Effector memory CD4-positive, alpha-beta T cell (primary cell): ENCODE measurements at places on chromosomes 12 and 14.

DNA sequence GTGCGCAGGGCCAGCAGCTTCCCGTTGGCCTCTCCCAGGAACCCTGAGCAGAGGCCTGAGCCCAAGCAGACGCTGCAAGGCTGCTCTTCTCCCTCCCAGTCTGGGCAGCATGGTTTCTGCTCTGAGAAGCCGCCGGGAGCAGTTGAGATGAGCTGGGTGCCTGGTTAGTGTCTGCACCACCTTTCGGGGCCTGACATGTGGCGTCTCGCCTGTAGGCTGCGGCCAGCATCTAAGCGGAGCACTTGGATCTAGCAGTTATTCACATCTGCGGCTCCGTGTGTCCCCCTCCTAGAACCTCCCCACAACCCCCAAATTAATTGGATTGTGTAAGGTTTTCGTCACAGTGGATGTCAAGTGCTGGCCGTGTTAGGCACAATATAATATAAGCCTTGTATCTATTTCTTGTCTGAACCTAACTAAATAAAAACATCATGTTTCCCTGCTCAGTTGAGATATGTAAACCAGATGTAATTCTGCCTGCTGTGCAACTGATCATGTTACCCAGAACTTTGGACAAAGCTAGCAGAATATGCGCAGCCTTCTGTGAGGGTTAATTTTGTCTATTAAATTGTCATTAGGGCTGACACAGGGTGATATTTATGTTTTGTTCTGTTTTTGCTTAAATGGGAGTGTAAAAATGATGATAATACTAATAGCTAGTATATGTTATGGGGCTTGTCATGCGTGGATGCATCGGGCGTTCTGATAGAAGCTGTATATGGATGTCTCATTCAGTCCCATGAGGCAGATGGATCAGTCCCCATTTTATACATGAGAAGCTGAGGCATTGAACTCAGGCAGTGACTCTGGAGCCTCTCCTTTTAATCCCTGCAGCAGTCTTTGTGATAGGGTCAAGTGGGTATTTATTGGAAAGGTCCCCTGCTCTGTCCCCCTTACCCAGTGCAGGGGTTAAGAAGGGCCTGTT is 45.8 kb downstream of the ELK3 start:
- DNase-seq, result no peak

DNA sequence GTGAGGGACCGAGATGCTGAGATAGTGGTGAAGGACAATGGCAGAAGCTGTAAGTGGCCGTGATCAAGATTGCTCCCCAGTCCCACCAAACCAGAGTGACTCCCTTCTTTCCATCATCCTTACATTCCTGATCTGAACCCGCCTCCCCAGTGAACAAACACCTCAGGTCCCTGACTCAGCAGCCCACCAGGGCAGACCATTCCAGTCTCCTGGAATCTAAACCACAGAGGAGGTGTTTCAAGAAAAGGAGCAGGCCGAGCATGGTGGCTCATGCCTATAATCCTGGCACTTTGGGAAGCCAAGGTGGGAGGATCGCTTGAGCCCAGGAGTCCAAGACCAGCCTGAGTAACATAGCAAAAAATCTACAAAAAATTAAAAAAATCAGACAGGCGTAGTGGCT is 6.6 kb downstream of the ERBB3 start:
- DNase-seq, result no peak

GRCh38 chr14:85519661-85520305 is 10.2 kb upstream of the FLRT2 start:
- no peak for DNase-seq

DNA sequence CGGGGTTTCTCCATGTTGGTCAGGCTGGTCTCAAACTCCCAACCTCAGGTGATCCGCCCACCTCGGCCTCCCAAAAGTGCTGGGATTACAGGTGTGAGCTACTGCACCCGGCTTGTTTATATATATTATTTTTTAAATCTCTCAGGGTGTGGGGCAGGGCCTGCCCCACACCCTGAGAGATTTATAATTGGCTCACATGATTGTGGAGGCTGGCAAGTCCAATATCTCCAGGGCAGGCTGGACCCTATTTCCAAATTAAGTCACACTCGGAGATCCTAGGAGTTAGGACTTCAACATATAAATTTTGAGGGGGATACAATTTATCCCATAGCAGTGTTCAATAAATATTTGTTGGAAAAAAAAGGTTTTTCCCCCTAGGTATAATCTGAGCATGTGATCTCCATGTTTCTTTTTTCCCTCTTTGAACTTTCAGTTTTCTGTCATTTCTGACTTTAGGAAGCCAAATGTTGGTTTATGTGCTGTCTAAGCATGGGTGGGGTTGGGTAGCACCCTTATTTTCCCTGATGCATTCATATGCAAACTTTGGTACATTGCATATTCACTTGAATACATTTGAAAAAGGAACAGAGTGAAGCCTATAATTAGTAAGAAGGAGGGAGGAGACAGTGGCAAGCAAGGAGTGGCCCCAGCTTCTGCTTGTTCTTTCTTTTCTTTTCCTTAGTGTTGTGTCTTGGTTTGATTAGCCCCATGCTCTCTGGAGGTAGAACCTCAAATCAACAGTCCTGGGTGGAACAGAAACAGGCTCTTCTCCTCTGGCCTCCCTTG is 8.7 kb upstream of the A2ML1 start:
- DNase-seq, result no peak
